Activated naive CD8-positive, alpha-beta T cell treated with anti-CD3 and anti-CD28 coated beads, Interleukin-2, amount 10 ng/mL, durations not matched to agents 7 days and 5 days (primary cell): ENCODE measurements at places on chromosomes 11 and 22.

- H3K27me3 ChIP-seq: peaks cover 40% of the 10 kb centered on the region
- H3K36me3 ChIP-seq: no peaks in the 10 kb centered on the region
- no peak overlapping the region for H3K4me3 ChIP-seq
- H3K27ac ChIP-seq: no peak overlapping the region
Observed at GRCh38 chr11:125188021-125188420, 23.5 kb downstream of the PKNOX2 start.

DNA sequence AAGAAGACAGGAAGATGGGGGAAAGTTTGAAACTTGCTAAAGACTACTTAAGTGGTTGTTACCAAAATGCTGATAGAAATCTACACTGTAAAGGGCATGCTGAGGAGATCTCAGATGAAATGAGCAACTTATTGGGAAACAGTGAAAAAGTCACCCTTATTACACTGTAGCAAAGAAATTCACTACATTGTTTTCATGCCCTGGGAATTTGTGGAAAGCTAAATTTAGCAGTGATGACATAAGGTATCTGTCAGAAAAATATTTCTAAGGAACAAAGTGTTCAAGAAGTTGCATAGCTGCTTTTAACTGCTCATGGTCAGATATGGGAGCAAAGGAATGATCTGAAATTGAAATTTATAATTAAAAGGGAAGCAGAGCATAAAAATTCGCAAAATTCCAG lies 702.4 kb upstream of the LRRC4C start:
- H3K36me3 ChIP-seq: no peaks in the 10 kb centered on the region
- H3K4me3 ChIP-seq: no peak overlapping the region
- DNase-seq: no peak
- H3K27ac ChIP-seq: no peak overlapping the region

DNA sequence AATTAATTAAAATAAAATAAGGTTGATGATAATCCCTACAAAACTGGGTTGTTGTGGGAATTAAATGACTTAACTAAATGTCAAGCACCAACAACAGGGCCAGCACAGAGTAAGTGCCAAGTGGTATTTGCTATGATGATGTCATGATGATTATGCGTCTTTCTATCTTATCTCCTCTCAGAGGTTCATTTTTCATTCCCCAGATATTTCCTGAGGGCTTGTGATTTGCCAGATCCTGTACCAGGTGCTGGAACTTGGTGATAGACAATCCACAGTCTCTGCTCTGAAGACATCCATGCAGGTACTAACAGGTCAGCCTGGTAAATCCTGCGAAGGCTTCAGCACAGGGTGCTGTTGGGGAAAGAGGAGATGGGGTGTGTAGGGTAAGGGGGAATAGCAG lies 8.1 kb upstream of the MYH9 start:
- DNase-seq: no peak
- peaks cover 2% of the 10 kb centered on the region for H3K27me3 ChIP-seq
- H3K4me3 ChIP-seq: no peak overlapping the region
- H3K4me1 ChIP-seq: peaks cover 23% of the 10 kb centered on the region
- no peaks in the 10 kb centered on the region for H3K36me3 ChIP-seq

DNA sequence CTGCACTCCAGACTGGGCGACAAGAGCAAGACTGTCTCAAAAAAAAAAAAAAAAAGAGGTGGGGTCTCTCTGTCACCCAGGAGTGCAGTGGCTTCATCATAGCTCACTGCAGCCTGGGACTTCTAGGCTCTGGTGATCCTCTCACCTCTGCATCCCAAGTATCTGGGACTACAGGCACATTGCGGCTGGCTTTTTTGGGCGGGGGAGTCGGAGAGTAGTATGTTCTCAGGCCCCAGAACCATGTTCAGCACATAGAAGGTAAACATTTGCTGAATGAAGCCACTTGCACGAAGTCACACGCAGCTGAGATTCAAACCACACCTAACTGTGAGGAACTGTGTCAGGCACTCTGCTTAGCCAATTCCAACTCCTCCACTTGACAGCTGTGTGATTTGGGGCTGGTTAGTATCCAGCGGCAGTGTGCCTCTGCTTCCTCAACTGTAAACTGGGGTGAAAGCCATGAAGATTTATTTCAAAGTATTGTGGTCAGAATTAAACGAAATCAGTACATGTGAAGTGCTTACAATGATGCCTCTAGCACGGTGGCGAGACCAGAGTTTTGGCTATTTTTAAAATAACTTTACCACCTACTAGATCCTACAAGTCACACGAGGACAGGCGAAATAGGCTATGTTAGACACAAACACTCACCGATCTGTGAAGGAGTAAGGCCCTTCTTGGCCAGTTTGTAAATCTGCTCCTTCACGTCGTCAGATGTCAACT lies 789 bp downstream of the RPS13 start:
- DNase-seq: no peak
- peak overlapping the region; percentile 98 for H3K27ac ChIP-seq
- no peaks in the 10 kb centered on the region for H3K27me3 ChIP-seq
